ENCODE measurements at places on chromosomes 12 and 14.

- no peak for DNase-seq
Observed at GRCh38 chr14:33762161-33762851, 188.6 kb downstream of the EGLN3 start.

GRCh38 chr12:12266389-12266872, 413 bp downstream of the LRP6 start:
- no peak for DNase-seq

DNA sequence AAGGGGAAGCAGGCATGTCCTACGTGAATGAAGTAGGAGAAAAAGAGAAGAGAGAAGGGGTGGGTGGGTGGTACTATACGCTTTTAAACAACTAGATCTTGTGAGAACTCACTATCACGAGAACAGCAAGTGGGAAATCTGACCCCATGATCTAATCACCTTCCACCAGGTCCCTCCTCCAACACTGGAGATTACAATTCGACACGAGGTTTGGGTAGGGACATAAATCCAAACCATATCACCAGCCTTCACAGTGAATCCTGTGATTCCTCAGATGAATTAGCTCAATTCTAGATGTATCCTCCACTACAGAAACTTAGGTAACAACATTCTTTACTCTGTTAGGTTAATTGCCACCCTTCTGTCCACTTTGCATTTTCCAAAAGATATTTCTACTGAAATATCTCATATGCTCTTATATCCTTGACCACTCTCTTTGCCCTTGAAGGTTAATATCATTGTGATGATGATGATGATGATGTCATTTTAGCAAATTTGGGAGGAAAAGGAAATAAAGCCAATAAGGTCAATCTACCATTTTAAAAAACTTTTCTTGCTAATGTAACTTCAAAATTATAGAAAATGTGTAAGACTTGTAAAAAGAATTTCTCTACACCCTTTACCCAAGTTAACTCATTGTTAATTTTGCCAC, 23.2 kb upstream of the CCNT1 start:
- no peak for DNase-seq

DNA sequence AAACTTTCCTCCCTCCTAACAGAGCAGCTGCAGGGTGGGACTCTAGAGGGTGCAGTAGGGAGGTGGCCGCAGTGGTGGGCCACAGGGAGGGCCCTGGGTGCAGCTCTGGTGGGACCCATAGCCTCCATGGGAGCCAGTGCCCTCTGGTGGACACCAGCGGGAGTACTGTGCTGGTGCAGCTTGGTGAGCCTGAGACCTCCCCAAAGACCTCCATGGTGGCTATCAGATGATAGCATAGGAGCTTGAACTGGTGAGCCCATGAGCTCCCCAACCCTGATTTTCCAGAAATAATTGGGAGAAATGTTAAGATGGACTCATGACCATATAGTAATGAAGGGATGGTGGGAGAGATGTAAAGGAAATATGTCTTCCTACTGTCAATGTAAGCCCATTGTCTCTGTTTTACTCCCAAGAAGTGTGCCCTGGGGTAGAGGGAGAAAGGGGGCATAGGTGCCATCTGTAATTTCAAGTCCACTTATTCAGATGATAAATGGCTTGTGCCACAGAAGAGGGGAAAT, 98.7 kb downstream of the GAS2L3 start:
- no peak for DNase-seq

- peak; percentile 54 for DNase-seq
Observed at GRCh38 chr12:53591301-53592206, 34.6 kb downstream of the ATF7 start.

DNA sequence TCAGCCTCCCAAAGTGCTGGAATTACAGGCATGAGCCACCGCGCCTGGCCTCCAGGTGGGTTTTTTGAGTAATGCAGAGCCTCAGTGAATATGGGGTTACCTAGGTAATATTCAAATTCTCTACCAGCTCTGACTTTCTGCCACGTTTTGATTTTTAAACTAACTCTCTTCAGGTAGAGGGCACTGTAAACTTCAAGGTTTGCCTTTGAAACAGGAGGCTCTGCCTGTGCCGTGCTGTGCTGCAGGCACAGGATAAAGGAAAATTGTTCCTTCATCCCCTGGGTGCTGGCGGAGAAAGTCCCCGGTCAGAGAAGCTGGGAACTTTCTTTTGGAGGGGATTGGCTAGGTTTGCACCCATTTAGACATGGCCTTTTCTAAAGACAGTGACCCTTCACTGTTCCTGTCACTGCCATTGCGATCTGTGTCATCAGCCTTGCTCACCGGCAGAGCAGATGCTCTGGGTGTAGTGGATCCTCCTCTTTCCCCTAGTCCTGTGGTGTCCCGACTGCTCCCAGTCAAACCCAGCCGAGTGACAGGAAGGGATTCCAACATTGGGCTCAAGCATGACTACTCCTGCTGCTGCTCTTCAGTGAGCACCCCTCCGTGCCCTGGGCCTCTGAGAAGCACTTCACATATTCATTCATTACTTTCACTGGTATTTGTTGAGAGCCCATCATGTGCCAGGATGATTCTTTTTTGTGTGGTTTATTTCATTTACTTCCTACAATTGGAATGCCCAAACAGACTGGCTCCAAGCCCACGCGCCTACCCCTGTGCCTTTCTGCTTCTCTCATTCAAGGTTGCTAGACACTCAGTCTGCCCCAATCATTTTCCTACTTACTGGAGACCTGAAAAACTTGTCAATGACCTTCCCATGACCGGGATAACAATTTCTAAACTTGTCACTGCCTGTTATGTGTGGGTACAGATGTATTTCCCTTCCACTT, 103.6 kb downstream of the TMEM30B start:
- DNase-seq: no peak

DNA sequence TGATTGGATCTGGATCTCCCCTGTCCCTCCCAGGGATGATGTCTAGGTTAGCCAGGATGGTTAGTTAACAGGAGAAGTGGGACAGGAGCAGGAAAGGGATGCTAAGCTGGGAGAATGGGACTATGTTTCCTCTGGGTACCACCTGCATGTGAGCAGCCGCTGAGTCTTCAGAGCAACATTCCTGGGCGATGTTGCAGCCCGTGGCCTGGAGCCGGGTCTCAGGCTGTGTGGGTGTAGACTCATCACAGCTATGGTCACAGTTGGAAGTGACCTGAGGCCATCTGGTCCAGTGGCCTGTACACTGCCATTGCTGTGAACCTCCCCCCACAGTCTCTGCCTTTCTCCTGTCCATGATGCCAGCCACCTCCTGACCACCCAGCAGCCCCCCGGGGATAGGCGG, 422.6 kb downstream of the DPF3 start:
- no peak for DNase-seq

GRCh38 chr14:60254176-60254575, 5.2 kb downstream of the PPM1A start:
- no peak for DNase-seq

DNA sequence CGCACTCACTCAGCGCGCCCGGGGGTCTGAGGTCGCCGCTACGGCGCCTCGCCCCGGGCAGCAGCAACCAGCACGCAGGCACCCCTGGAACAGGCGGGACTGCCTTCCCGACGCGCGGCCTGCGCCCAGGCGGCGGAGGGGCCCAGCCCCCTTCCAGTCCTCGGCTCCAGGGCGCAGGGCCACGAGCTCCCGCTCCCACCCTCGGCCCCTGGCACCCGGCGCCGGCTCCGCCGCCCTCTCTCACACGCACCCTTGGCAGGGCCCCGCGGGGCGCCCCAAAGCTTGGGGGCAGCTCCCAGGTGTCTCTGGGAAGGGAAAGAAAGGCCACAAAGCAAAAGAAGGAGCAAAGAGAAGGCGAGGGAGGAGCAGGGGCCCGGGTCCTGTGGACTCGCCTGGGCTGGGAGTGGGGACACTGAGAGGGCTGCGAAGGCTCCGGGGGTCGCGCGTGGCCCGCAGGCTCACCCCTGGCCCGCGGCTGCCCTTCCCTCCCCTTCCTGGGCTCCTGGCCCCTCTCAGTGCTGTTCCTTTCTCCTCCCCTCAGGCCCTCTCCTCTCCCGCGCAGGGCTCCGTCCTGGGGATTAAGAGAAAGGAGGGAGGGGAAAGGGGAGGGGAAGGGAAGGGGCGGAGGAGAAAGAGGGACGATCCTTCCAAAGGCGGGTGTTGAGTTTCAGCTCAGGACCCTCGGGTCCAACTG, 907 bp upstream of the EFS start:
- DNase-seq: peak; percentile 29

GRCh38 chr12:20472102-20472782, 103.9 kb downstream of the PDE3A start:
- no peak for DNase-seq

GRCh38 chr12:114916541-114916940, 232.6 kb upstream of the TBX3 start:
- no peak for DNase-seq

DNA sequence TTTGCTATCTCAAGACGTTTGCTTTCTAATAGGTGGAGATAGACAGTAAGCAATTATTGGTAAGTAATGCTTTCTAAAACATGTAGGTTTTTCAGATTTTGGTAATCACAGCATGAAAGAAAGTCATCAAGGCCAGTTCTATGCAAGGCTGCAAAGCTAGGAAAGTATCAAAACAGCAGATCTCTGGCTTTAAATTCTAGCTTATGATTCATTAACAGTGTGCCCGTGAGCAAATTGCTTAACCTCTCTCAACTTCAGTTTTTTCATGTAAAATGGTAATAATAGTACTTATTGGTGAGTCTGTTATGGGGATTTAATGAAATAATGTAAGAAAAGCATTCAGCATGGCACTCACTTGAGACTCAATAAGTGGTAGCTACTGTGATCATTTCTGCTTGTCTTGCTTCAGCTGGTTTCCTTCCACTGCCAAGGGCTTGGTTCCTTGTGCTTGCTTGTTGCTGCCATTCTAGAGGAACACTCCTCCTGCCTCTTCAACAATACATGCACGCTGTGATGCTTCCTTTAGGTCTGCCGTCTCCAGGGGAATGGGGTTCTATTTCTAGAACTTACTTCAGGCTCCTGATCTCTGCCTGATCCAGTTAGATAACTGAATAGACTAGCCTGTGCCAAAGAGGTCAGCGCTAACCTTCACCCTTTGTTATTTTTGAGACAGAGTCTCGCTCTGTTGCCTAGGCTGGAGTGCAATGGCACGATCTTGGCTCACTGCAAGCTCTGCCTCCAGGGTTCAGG, 88.4 kb downstream of the CAND1 start:
- DNase-seq: no peak

GRCh38 chr14:92905667-92906066, 17.3 kb upstream of the CHGA start:
- no peak for DNase-seq

- no peak for DNase-seq
Observed at GRCh38 chr14:104362761-104363605, 216.6 kb upstream of the C14orf180 start.

DNA sequence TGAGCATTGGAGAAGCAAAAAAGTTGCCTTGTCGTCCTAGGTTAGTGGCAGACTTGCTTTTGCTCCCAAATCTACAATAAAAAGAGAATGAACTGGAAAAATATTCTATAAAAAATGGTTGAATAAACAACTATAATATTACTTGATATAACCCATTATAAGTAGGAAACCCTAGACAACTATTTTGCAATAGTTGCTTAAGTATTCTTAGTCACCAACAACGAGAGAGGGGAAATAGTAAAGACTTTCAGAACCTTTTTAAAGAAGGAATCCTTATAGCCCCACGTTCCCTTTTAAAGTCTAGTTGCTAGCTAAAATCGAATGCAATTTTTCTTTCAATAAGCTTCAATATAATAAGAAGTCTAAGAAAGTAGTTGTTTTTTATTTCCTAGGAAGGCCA, 17.5 kb downstream of the AQP6 start:
- no peak for DNase-seq

- no peak for DNase-seq
Observed at GRCh38 chr12:93274937-93275336, 102.8 kb upstream of the NUDT4 start.

- DNase-seq: no peak
Observed at GRCh38 chr14:32545095-32545494, 216.0 kb downstream of the AKAP6 start.

GRCh38 chr14:91935586-91935985, 11.9 kb downstream of the FBLN5 start:
- DNase-seq: no peak

GRCh38 chr14:105410642-105411016, 9.0 kb upstream of the MTA1 start:
- no peak for DNase-seq

DNA sequence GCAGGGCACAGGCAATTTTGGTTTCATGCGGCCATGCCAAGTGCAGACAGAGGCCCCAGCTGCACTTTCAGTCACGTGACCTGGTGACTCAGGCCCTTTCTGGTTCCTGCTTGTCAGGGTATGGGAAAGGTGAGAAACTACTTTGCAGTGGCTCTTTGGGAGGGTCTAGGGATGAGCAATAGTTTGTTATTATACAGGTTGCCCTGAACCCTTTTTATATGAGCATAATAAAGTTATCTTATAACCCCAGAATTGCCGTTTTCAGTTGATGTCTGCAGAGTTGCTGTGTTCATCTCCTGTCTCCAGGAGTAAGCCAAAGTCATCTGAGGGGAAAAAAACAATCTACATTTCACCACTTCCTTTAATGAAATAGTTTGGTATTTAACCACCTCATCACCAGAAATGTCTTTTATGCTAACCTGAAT, 30.9 kb upstream of the EMP1 start:
- peak; percentile 24 for DNase-seq

DNA sequence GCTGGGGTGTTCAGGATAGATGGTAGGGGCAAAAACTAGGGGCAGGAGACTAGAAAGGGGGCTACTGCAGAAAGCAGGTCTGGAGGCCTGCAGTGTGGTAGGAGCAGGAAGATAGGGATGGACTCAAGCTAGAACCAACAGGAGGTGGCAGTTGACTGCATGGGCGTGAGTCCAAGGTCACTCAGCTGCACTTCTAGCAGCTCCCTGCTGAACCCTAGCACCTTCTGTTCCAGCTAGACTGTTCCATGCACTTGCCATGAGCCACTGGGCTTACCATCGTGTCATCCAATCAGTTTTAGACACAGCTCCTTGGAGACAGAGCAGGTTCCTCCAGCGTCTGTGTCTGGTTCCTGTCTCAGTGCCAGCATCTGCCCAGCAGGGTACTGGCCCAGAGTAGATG, 11.3 kb upstream of the KRT8 start:
- DNase-seq: no peak

GRCh38 chr12:114868995-114869834, 185.2 kb upstream of the TBX3 start:
- DNase-seq: no peak

GRCh38 chr14:58746701-58747100, 108.9 kb downstream of the DACT1 start:
- DNase-seq: no peak

GRCh38 chr12:117002051-117002817, 91.5 kb downstream of the FBXW8 start:
- DNase-seq: no peak

- DNase-seq: no peak
Observed at GRCh38 chr12:91505006-91505405, 322.4 kb upstream of the DCN start.

DNA sequence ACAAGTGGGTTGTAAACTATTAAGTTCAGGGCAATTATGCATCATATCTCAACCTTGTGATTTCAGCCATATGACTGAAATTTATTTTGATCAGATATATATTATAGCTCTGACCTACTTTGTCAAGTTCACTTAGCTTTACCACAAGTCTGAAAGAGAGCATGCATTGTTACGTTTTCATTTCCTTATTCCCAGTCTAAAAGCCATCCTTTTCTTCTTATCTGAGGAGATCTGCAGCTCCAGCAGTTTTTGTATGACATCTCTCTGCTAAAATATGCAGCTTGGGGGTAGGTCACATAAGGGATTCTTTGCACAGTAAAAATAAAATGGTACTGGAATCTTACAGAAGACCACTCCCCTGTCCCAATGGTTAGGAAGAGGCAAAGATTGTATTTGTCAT, 1682.8 kb upstream of the FLRT2 start:
- no peak for DNase-seq
